ENCODE measurements at places on chromosomes 2 and 18.

GRCh38 chr2:128228894-128229293 is 89.8 kb downstream of the HS6ST1 start:
- no peak for DNase-seq

DNA sequence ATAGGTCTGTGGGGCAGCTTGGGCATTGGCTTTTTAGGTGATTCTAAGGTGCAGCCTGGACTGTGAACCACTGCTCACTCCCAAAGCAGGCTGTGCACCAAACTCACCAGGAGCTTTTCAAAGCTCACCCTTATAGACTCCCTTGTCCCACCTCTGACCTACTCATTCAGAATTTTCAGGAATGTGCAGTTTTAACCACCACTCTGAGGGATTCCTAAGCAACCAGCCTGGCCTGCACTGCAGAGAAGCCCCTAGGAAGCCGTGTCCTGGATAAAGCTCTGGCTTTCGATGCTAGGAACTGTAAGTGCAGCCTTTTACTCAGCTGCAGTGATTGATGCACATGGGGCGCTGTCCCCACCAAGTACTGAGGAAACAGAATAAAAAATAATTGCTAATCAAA is 33.0 kb downstream of the MRO start:
- DNase-seq = no peak

- no peak for DNase-seq
Observed at GRCh38 chr2:96846825-96847224, 3.0 kb upstream of the ANKRD23 start.

DNA sequence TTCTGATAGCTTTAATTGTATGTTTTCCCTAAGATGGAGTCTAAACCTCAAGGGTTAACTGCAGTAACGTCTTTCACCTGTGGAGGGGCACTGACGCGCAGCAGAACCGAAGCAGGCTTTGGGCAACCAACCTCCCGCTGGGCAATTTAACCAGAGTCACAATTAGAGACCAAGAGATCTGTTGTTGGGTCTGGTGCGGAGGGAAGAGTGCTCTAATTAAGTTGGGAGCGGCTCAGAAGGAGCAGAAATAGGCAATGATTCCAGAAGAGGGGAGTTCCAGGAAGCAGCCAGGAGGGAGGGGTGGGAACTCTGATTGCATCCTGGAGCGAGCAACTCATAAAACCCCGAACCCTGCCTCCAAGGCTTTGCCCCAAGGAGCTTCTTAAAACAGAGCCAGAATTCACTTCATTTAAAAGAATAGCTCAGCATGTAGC is 245.8 kb downstream of the PAX3 start:
- DNase-seq = no peak

DNA sequence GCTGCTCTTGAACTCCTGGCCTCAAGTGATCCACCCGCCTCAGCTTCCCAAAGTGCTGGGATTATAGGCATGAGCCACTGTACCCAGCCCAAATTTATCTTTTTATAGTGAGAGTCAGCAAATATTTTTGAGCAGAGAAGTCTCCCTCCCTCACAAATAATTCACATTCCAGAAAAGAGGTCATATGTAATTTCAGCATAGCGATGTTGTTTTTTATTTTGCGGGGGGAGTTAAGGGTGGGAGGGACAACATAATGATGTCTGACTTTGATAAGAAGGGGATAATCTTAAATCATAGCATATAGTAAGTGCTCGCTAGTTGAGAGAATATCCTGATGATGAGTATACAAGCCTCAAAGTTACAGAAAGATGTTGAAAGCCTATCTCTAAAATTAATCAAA is 1090.2 kb upstream of the ACVR2A start:
- no peak for DNase-seq

DNA sequence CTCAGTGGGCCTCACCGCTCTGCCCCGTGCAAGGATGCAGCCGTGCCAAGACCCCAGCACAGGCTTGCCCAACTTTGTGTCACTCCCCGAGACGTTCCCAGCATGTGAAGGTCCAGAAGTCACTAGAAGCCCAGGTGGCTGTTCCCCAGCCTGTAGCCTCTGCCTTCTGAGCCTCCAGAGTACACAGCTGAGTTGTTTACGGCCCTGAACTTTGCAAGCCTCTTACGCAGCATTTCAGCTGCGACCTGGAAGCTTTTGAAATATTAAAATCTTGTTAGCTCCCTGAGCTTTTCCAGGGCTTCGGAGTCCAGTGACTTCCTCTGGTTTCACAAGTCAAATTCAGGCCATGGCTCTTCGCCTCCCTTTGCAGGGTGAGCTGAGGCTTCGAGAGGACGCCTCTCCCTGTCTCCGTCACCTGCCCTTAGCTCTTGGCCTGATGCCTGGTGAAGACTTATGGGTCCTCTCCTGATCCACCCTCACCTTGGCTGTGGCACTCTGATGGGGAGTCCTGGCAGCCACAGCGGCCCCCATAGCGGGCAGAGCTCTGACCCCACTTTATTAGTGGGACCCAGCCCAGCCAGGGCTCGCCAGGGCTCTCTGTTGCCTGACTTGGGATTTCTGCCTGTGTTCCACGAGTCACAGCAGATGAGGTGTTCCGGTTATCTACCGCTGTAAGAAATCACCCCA is 76.5 kb upstream of the HPCAL1 start:
- DNase-seq = no peak

- DNase-seq = peak; percentile 26
Observed at GRCh38 chr2:68943581-68944568, 8.8 kb downstream of the GKN2 start.

DNA sequence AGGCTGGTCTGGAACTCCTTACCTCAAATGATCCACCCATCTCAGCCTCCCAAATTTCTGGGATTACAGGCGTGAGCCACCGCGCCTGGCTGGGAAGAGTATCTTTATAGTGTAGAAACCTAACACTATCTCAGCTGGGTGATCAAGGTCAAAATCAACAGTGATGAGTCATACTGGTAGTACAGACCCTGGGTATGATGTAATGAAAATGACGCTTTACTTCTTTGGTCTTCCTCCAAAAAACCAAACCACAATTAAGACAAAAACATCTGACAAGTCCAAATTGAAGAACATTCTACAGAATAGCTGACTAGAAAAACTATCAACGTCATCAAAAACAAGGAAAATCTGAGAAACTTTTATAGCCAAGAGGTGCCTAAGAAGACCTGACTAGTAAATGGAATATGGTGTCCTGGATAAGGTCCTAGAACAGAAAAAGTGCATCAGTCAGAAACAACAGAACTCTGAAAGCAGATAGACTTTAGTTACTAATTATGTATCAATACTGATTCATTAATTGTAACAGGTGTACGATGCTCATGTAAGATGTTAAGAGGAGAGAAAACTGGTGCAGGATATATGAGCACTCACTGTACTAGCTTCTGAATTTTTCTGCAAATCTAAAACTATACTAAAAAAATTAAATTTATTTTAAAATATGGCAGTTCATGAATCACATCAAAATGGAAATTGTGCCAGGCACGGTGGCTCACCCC is 25.4 kb downstream of the PDCL3 start:
- DNase-seq = no peak

DNA sequence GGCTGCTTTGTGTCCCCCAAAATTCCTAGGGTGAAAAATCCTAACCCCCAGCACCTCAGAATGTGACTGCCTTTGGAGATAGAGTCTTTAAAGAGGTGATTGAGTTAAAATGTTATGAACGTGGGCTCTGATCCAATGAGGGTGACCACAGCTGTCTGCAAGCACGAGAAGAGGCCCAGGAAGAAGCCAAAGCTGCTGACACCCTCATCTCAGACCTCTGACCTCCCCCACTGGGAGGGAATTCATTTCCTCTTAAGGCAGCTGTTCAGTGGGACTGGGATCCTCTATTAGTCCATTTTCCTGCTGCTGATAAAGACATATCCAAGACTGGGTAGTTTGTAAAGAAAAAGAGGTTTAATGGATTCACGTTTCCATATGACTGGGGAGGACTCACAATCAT is 544.4 kb downstream of the DCDC2C start:
- no peak for DNase-seq

- no peak for DNase-seq
Observed at GRCh38 chr2:34523958-34524514, 924.9 kb upstream of the FAM98A start.

DNA sequence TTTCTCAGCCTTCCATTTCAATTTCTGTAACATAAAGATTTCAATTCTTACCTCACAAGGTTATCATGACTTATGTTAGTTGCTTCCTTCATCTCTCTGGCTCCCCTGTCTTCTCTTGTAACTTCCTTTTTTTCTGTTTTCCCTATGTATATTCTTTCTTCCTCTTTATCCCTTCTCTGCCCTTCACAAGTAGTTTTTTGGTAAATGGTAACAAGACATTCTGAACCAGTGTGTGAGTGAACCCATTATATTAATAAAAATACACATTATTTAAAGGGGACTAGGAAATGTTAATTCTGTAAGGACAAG is 8.4 kb downstream of the ACSL3 start:
- no peak for DNase-seq

DNA sequence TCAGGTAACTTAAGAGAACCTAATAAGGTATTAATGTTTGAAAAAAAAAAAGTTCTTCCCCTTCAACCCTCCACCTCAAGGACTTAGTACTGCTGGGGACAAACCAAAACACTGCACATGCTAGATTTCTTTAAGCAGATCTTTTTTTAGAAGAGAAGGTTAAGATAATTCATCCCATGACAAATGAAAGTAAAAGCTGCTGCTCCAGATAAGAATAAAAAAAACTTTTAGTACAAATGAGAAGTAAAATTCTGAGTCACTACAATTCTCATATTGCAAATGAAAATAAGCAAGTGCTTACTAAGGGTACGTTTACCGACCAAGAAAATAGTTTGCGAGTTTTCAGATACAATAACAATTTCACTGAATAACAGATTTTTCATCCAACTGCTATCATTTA is 8.9 kb downstream of the STAM2 start:
- DNase-seq = no peak

DNA sequence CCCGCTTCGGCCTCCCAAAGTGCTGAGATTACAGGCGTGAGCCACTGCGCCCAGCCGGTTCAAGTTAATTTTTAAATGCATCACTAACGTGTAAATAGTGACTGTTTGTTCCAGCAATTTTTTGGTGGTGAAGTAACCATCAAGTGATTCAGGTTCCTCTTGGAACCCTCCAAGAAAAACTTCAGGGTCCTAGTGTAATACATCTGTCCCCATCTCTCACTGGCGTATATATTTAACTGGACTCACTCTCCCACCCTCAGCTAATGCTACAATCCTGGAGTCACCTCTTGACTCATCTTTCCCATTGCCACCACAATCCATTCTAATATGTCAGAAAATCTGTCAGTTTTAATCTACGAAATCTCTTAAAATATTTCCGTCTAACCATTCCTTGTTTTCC is 10.3 kb downstream of the SULT1C4 start:
- no peak for DNase-seq

DNA sequence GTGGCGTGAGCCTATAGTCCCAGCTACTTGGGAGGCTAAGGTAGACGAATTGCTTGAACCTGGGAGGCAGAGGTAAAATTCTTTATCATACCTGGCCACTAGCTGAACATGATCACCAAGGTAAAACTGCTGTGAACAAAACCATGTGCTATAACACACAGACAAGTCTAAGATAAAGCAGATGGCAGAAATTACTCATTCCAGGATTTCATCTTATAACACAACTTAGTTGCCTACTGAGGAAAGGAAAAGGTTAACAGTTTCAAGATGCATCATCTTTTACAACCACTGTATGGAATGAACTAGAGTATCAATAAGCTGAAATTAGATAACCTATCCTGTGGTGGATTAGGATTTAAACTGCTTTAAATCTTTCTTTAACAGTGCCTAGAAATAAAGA is 8.3 kb downstream of the ARL5A start:
- DNase-seq = no peak

Measured in stimulated activated CD8-positive, alpha-beta memory T cell treated with anti-CD3 and anti-CD28 coated beads, Interleukin-2, amount 100 ng/mL, for 48 hours (primary cell).